Naive B cell (primary cell): ENCODE measurements at places on chromosomes 11 and 22. TPM values are rescaled to one million over a fixed set of nuclear protein-coding genes. Genes with fewer than 3 reads are reported as not detected.
A peak's percentile ranks its signal among the peaks of the same experiment; 100 is the strongest.

DNA sequence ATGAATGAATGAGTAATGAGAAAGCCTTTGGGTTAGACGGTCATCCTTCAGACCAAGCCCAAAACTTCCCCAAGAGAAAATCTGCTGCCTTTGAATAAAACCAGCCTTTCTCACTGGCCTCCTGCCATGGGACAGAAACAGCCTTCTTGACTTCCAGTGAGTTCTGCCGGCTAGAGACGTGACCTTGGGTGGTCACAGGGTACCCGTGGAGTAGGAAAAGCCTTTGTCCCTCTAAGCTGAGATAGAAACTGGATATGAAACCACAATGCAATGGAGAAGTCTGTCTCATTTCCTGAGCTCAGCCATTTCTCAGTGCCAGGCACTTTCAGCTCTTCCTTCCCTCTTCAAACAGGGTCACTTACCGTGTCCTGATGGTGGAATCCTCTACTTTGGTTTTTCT lies 21.2 kb upstream of the YWHAH start:
- H3K27ac ChIP-seq = no peak overlapping the region
- peaks cover 15% of the 10 kb centered on the region for H3K27me3 ChIP-seq
- H3K4me3 ChIP-seq = no peak overlapping the region
- peaks cover 15% of the 10 kb centered on the region for H3K4me1 ChIP-seq

Gene OR10A2
- polyA plus RNA-seq = not detected

Gene UCP2
- polyA plus RNA-seq = 2,139 TPM

Gene BACE1
- polyA plus RNA-seq = not detected

GRCh38 chr11:1877211-1878136 lies 14.2 kb downstream of the PRR33 start:
- peaks cover 47% of the 10 kb centered on the region for H3K4me1 ChIP-seq
- H3K27ac ChIP-seq = peak overlapping the region; percentile 70
- no peaks in the 10 kb centered on the region for H3K36me3 ChIP-seq

DNA sequence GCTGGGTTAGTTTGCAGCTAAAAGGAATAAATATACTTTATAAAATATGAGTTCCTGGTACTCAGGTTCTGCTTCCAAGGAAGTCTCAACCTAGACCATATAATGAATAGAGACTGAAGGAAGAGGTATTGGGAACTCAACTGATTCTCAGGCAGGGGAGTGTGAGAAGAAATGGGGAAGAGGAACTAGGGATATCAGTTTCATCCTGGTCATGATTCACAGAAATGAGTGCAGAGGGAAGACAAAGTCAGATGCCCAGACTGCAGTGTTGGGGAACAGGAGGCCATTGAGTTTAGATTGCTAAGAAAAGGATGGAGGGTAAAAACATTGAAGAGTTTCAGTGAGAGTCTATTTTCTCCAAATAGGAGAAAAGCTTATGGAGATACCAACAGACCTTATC lies 28.8 kb downstream of the PLAAT5 start:
- peaks cover 44% of the 10 kb centered on the region for H3K27me3 ChIP-seq
- no peaks in the 10 kb centered on the region for H3K36me3 ChIP-seq
- H3K4me1 ChIP-seq = no peaks in the 10 kb centered on the region
- H3K4me3 ChIP-seq = no peak overlapping the region
- no peak overlapping the region for H3K27ac ChIP-seq

- H3K36me3 ChIP-seq = peaks cover 12% of the 10 kb centered on the region
- no peak overlapping the region for H3K4me3 ChIP-seq
- peaks cover 6% of the 10 kb centered on the region for H3K4me1 ChIP-seq
- no peak overlapping the region for H3K27ac ChIP-seq
These were observed 12.1 kb upstream of the TBC1D10A start for GRCh38 chr22:30338802-30339201.

- H3K36me3 ChIP-seq = no peaks in the 10 kb centered on the region
- peaks cover 6% of the 10 kb centered on the region for H3K4me1 ChIP-seq
- H3K27me3 ChIP-seq = peaks cover 3% of the 10 kb centered on the region
- no peak overlapping the region for H3K27ac ChIP-seq
- H3K4me3 ChIP-seq = no peak overlapping the region
These were observed 22.4 kb upstream of the THY1 start for GRCh38 chr11:119445379-119445778.

GRCh38 chr11:3942160-3942955 lies 86.9 kb downstream of the STIM1 start:
- DNase-seq = no peak
- no peaks in the 10 kb centered on the region for H3K27me3 ChIP-seq
- peaks cover 3% of the 10 kb centered on the region for H3K36me3 ChIP-seq
- H3K27ac ChIP-seq = peak overlapping the region; percentile 10

DNA sequence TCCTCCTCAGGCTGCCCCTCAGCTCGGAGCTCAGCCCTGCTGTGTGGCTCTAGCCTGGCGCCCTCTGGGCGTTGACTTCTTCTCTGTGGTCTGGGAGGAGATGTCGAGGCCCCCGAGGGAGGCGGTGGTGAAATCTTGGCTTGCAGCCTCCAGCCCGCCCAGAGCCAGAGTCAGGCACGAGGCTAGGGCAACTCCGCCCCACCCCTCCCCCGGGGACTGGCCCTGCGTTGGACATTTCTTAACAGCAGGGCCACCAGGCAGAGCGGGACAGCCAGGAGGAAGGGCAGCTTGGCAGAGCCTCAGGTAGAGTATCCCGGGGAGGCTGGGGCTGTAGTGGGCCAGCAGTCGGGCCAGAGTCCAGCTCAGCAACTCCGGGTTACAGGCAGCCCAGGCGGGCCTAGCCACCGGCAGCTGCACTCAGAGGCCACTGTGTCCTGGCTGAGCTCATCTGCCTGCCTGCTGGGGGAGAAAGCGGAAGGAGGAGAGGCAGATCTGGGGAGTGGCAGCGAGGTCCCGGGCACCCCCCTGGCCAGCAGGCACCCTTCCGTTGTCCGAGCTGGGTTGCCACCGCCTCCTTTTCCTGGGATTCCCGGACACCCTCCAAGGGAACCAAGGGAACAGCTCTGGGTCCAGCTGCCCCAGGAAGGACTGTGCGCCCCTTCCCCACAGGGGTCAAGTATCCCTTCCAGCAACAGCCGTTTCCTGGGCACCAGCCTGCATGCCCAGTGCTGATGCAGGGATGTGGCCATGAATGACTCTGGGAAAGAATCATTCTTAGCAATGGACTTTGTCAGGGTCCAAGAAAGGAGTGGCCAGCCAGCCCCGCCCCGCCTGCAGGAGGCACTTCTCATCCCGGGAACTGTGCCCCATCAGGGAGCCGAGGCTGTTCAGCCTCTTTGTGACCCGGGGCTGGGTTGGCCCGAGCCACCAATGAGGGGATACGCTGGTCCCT lies at the start of gene ALDH3B1:
ALDH3B1 (plus strand) TSS at position 238 of the 952 bp plus-strand sequence. CDS start 4,971 bp downstream, outside the sequence.
- H3K4me3 ChIP-seq = peak within 1 kb of the TSS; percentile 74
- H3K36me3 ChIP-seq = no peaks in the 10 kb centered on the region
- no peaks in the 10 kb centered on the region for H3K27me3 ChIP-seq
- peak within 1 kb of the TSS; percentile 68 for H3K27ac ChIP-seq

- H3K27me3 ChIP-seq = peaks cover 18% of the 10 kb centered on the region
- no peak overlapping the region for H3K4me3 ChIP-seq
- H3K36me3 ChIP-seq = no peaks in the 10 kb centered on the region
- H3K4me1 ChIP-seq = peaks cover 6% of the 10 kb centered on the region
- DNase-seq = no peak
These were observed 113.8 kb downstream of the NECTIN1 start for GRCh38 chr11:119615003-119615881.

GRCh38 chr11:12602421-12602820 lies 71.8 kb upstream of the TEAD1 start:
- H3K4me3 ChIP-seq = no peak overlapping the region
- DNase-seq = no peak
- no peaks in the 10 kb centered on the region for H3K4me1 ChIP-seq
- no peak overlapping the region for H3K27ac ChIP-seq
- no peaks in the 10 kb centered on the region for H3K36me3 ChIP-seq

Gene TRIM29
- polyA plus RNA-seq = not detected

DNA sequence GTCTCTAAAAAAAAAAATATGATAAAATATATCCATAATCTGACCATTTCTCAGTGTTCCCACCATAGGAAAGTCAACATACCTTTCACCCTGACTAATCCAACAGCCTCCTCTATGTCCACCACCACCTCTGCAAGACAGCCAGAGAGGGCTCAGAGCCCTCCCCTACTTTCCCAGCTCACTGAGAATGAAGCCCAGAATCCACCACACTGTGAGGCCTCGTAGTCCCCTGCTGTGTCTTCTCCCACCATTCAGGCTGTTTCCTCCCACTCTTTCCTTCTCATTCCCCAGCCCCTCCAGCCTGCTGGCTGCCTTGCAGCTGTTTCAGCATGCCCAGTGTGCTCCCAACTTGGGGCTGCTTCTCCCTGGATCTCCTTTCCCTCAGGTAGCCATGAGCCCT lies 27.0 kb downstream of the SGSM3 start:
- H3K27me3 ChIP-seq = no peaks in the 10 kb centered on the region
- peak overlapping the region; percentile 86 for H3K27ac ChIP-seq
- peaks cover 90% of the 10 kb centered on the region for H3K4me1 ChIP-seq
- DNase-seq = no peak
- H3K36me3 ChIP-seq = no peaks in the 10 kb centered on the region

DNA sequence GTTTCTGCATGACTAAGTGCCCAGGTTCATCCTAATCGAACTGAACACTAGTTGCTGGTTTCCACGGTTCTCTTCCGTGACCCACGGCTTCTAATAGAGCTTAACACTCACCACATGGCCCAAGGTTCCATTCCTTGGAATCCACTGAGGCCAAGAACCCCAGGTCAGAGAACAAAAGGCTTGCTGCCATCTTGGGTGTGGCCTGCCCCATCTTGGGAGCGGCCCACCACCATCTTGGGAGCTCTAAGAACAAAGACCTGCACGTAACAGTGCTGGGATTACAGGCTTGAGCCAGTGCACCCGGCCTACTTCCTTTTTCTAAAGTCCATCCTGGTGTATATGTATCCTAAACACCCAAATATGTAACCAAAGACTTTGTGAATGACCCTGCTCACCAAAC lies 68.8 kb downstream of the SLC35F2 start:
- no peak overlapping the region for H3K27ac ChIP-seq
- H3K36me3 ChIP-seq = peaks cover 11% of the 10 kb centered on the region
- H3K27me3 ChIP-seq = no peaks in the 10 kb centered on the region
- no peak overlapping the region for H3K4me3 ChIP-seq

- H3K27me3 ChIP-seq = no peaks in the 10 kb centered on the region
- no peaks in the 10 kb centered on the region for H3K4me1 ChIP-seq
- H3K27ac ChIP-seq = no peak overlapping the region
- no peaks in the 10 kb centered on the region for H3K36me3 ChIP-seq
- no peak for DNase-seq
- no peak overlapping the region for H3K4me3 ChIP-seq
These were observed 110.8 kb downstream of the TEAD1 start for GRCh38 chr11:12784987-12785386.

DNA sequence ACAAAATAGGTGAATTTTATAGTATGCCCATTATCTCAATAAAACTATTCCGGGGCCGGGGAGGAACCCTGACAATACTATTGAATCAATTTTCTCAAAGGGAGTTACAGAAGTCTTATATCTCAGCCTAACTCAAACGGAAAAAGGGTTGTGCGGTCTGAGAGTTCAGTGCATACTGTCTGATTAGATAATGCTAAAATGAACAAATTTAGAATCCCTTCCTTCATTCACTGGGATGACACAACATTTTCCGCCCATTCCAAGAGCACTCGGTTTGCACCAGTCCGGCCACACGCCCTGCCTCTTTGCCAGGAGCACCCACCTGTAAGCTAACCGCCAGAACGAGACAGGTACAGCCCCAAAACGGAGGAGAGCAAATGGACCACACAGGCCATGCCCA lies 50.0 kb upstream of the NFRKB start:
- no peak overlapping the region for H3K27ac ChIP-seq
- H3K36me3 ChIP-seq = peaks cover 23% of the 10 kb centered on the region
- no peaks in the 10 kb centered on the region for H3K27me3 ChIP-seq
- no peak overlapping the region for H3K4me3 ChIP-seq

- H3K27me3 ChIP-seq = peaks cover 19% of the 10 kb centered on the region
- DNase-seq = no peak
- H3K4me1 ChIP-seq = no peaks in the 10 kb centered on the region
- H3K4me3 ChIP-seq = no peak overlapping the region
- H3K27ac ChIP-seq = no peak overlapping the region
These were observed 16.6 kb downstream of the FGF3 start for GRCh38 chr11:69802590-69802989.

- DNase-seq = no peak
- no peak overlapping the region for H3K4me3 ChIP-seq
- H3K27me3 ChIP-seq = peaks cover 72% of the 10 kb centered on the region
- H3K27ac ChIP-seq = peak overlapping the region; percentile 81
These were observed 412 bp downstream of the FGF19 start for GRCh38 chr11:69703453-69703767.

DNA sequence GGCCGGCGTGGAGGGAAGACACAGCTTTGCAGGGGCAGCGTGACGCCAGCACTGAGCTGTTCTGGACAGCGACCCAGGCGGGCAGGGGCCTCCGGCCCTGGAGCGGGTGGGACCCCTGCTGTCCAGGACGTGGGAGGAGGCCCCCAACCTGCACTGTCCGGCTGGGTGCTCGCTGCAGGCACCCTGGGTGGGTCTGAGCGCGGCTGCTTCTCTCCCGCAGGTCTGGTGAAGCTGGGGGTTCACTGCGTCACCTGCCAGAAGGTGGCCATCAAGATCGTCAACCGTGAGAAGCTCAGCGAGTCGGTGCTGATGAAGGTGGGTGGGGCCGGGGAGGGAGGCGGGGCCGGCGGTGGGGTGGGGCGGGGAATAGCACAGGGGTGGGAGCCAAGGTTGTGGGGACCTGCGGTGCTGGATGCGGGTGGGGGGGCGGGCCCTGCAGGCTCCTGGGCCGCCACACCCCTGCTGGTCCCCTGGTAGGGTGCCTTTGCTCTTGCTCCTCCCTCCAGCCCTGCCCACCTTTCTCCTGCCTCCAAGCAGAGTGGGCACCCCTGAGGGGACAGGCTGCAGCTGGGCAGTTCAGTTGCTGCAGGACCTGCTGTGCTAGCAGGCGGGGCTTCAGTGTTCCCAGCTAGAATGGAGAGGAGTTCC lies 46.2 kb downstream of the BRSK2 start:
- peaks cover 10% of the 10 kb centered on the region for H3K27me3 ChIP-seq
- no peak overlapping the region for H3K4me3 ChIP-seq
- H3K27ac ChIP-seq = no peak overlapping the region
- no peak for DNase-seq
- no peaks in the 10 kb centered on the region for H3K4me1 ChIP-seq

GRCh38 chr11:92504534-92504933 lies 279.9 kb downstream of the FAT3 start:
- no peaks in the 10 kb centered on the region for H3K36me3 ChIP-seq
- H3K4me3 ChIP-seq = no peak overlapping the region
- no peak for DNase-seq
- no peaks in the 10 kb centered on the region for H3K4me1 ChIP-seq
- no peaks in the 10 kb centered on the region for H3K27me3 ChIP-seq

GRCh38 chr22:49154433-49154832 lies 673.2 kb downstream of the BRD1 start:
- H3K27me3 ChIP-seq = peaks cover 2% of the 10 kb centered on the region
- no peaks in the 10 kb centered on the region for H3K36me3 ChIP-seq
- no peak for DNase-seq
- H3K4me1 ChIP-seq = no peaks in the 10 kb centered on the region

GRCh38 chr22:44328762-44329161 lies 16.0 kb upstream of the SHISAL1 start:
- H3K4me1 ChIP-seq = peaks cover 15% of the 10 kb centered on the region
- H3K27ac ChIP-seq = no peak overlapping the region
- no peak overlapping the region for H3K4me3 ChIP-seq
- H3K27me3 ChIP-seq = peaks cover 66% of the 10 kb centered on the region
- DNase-seq = no peak
